ENCODE measurements at places on chromosomes 5 and 9. TPM values are rescaled to one million over a fixed set of nuclear protein-coding genes. Genes with fewer than 3 reads are reported as not detected.
A peak's percentile ranks its signal among the peaks of the same experiment; 100 is the strongest.

DNA sequence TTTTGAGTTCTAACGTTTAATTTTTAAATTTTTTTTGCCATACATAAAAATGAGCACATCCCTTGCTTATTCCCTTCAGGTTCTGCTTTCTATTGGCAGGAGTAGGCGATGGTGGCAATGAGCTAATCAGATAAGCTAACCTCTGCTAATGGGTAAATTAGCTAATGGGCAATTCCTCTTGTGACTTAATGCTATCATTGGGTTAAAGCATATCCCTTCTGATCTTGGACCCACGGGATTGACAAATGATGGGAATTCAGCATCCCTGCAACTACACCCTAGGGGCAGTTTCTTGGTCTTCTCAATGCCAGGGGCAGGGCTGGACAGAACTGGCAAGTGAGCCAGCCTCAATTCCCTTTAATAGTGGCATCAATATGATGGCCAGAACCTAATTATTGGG is 70.2 kb upstream of the IL12B start:
- H3K36me3 ChIP-seq, result no peaks in the 10 kb centered on the region
- no peak for DNase-seq
- no peak overlapping the region for H3K4me3 ChIP-seq
- no peaks in the 10 kb centered on the region for H3K27me3 ChIP-seq

DNA sequence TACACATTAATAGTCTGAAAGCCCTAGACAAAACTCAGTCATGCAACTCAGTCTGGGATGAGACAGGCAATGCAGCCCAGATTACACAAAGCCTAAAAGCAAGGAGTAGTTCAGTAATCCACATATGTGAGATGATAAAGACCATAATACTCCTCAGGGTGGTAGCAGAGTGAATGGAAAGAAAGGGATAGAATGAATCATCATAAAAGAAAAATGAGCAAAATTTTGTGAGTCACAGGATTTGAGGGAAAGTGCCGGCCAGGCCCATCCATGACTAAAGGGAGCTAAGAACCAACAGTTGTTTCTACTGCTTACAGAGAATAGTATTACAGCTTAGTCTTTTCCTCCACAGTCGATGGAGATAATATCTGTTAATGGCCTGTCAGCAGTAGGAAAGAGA is 90.0 kb upstream of the POU5F2 start:
- no peak overlapping the region for H3K4me3 ChIP-seq
- H3K36me3 ChIP-seq, result no peaks in the 10 kb centered on the region
- H3K4me1 ChIP-seq, result no peaks in the 10 kb centered on the region
- no peak overlapping the region for H3K27ac ChIP-seq
- no peaks in the 10 kb centered on the region for H3K27me3 ChIP-seq

- no peaks in the 10 kb centered on the region for H3K27me3 ChIP-seq
- no peak overlapping the region for H3K27ac ChIP-seq
- H3K4me3 ChIP-seq, result no peak overlapping the region
- no peaks in the 10 kb centered on the region for H3K4me1 ChIP-seq
- H3K36me3 ChIP-seq, result no peaks in the 10 kb centered on the region
- DNase-seq, result no peak
Measured at GRCh38 chr5:91119981-91120850, 262.9 kb downstream of the ARRDC3 start.

DNA sequence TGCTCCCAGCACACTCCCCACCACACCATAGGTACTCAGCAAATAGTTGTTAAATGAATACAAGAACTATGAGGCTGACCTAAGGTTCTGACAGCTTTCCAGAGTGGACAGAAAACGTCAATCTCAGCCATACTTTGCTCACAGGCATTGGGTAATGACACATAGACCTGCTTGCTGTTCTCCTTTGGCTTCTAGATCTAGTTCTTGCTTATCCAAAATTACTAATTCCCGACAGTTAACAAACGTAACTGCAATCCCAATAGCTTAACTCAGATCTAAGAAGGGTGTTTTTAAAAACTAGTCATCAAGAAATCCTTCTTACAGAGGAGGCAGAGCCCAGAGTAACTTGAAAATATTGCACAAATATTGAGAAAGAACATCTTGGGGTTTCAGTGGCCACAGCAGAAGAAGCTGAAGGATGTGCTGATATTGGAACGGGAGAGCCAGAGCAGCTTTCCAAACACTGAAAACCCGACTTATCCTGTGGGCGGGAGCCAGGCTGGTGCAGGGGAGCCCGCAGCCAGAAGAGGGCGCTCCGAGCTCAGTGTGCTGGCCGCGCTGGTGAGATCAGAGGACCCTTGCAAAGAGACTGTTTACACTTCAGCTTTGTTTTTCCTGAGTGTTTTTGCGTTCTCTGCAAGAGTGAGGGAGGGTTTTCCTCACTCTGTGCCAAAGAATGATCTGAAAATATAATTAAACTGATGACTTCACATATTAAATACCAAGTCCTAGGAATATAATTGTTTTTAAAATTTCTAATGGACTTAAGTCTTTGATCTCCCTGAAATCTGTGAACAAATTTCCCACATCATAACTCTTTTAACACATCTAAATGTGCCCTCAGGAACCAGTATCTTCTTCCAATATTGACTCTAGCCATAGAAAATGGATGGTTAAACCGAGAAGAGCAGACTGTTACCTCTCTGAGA is 30.3 kb downstream of the FGF1 start:
- H3K36me3 ChIP-seq, result no peaks in the 10 kb centered on the region
- H3K4me3 ChIP-seq, result no peak overlapping the region
- H3K4me1 ChIP-seq, result 0 out of 2 replicates have a peak, but pooled peaks cover 9% of the 10 kb centered on the region
- no peak overlapping the region for H3K27ac ChIP-seq

- H3K4me3 ChIP-seq, result no peak overlapping the region
- no peaks in the 10 kb centered on the region for H3K36me3 ChIP-seq
- H3K4me1 ChIP-seq, result no peaks in the 10 kb centered on the region
- peak; percentile 22 for DNase-seq
- H3K27ac ChIP-seq, result no peak overlapping the region
- H3K27me3 ChIP-seq, result no peaks in the 10 kb centered on the region
Measured at GRCh38 chr9:88544245-88544644, 9.3 kb downstream of the NXNL2 start.

DNA sequence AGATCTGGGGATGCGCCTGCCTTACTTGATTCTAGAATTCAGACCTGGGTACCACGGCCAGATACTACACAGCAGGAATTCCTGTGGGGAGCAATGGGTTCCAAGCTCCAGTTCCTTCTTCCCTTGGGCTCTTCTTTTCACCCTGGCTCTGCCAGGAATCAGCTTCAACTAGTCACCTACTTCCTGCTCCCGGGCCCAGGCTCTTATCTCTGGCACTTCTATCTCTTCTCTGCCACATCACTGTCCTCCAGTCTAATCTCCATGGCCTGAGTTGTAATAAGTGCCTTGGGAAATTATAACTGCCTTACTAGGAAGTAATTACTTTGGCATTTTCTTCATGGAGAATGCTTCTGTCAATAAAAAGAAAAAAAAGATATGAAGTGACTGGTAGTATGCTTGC is 26.2 kb upstream of the SERINC5 start:
- H3K27me3 ChIP-seq, result no peaks in the 10 kb centered on the region
- no peaks in the 10 kb centered on the region for H3K4me1 ChIP-seq

GRCh38 chr5:66848749-66849641 is 252.8 kb downstream of the MAST4 start:
- no peak overlapping the region for H3K4me3 ChIP-seq
- peaks cover 5% of the 10 kb centered on the region for H3K4me1 ChIP-seq
- no peak overlapping the region for H3K27ac ChIP-seq
- DNase-seq, result no peak
- no peaks in the 10 kb centered on the region for H3K36me3 ChIP-seq

- peaks cover 5% of the 10 kb centered on the region for H3K4me1 ChIP-seq
- H3K27ac ChIP-seq, result no peak overlapping the region
- H3K4me3 ChIP-seq, result no peak overlapping the region
- no peaks in the 10 kb centered on the region for H3K27me3 ChIP-seq
- no peaks in the 10 kb centered on the region for H3K36me3 ChIP-seq
Measured at GRCh38 chr5:168790002-168790635, 211.0 kb upstream of the PANK3 start.

DNA sequence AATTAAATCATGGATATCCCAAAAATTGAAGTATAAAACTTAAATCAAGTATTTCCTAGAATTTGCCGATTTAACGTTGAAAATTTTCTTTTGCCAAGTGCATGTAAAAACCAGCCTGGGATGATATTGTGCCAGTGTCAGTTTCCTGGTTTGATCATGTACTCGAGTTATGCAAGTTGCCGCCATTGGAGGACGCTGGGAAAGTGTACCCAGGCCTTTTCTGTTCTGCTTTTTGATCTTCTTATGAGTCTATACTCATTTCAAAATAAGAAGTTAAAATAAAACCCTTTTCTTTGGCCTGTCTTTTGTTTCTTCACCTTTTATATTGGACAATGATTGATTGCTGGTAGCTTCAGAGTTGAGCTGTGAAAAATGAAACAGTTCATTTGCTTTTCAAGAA is 93.1 kb upstream of the NFIL3 start:
- H3K27ac ChIP-seq, result no peak overlapping the region
- no peaks in the 10 kb centered on the region for H3K27me3 ChIP-seq
- H3K36me3 ChIP-seq, result no peaks in the 10 kb centered on the region
- DNase-seq, result no peak
- peaks cover 12% of the 10 kb centered on the region for H3K4me1 ChIP-seq

DNA sequence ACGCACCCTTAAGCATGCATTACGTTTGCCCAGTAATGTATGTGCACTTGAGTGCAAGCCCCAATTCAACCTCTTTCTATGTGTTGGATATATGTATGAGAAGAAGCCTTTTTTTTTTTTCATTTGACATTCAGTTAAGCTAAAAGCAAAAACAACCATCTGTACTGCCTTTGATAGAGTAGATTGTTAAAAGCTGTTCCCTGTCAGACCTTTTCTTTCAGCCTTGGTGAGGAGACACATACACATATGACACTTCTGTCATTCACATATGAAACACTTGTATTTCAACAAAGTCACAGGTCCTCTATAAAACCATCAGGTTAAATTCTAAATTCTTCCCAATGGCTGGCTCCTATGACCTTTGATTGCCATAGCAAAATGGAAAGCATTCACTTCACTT is 40.2 kb upstream of the STARD4 start:
- no peaks in the 10 kb centered on the region for H3K36me3 ChIP-seq
- no peak overlapping the region for H3K4me3 ChIP-seq
- DNase-seq, result no peak
- no peaks in the 10 kb centered on the region for H3K27me3 ChIP-seq
- H3K27ac ChIP-seq, result peak overlapping the region; percentile 72

MSX2 gene
- total RNA-seq, result 0.17 TPM

CYSRT1 gene
- 1.4 TPM for total RNA-seq
